ENCODE measurements at places on chromosomes 2 and 18. TPM values are rescaled to one million over a fixed set of nuclear protein-coding genes. Genes with fewer than 3 reads are reported as not detected.

DNA sequence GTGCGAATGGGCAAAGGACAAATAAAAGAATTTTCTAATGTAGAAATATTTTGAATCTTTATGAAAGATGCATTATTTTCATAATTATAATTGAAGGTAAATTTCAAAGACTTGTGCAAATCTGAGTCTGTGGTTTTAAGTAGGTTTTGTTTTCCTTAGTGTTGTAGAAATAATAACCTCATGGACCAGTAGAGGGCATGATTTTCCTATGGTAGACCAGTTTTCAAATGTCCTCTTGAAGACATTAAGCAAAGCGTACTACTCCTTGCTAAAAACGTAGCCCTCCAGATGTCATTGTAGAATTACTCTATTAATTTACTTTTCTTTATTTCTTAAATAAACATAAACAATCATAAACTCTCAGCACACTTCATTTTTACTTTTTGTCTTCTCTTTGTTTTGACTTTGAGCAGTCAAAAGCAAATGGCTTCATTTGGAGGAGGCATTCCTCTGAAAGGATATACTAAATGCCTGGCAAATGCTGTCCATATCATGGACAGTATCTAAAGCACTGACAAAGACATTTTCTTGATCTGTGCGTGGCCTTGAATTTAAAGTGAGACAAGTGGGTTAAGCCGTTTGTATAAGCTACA lies 85.8 kb upstream of the FAM237A start:
- DNase-seq, result no peak

The AQP12B gene
- polyA plus RNA-seq, result not detected

The FAM124B gene
- polyA plus RNA-seq, result 1.3 TPM

GRCh38 chr2:211793690-211794089 lies 744.9 kb downstream of the ERBB4 start:
- DNase-seq, result no peak

GRCh38 chr2:33073018-33073417 lies 126.3 kb downstream of the LTBP1 start:
- no peak for DNase-seq

The DSG4 gene
- polyA plus RNA-seq, result not detected

GRCh38 chr18:79540161-79540903 lies 139.3 kb upstream of the CTDP1 start:
- DNase-seq, result no peak

All from psoas muscle (tissue), 8 donors.